IMR-90 (cell line): ENCODE measurements at places on chromosomes 7 and 10. TPM values are rescaled to one million over a fixed set of nuclear protein-coding genes. Genes with fewer than 3 reads are reported as not detected.

The GNAT3 gene
- polyA plus RNA-seq = not detected in 2 replicates

The CUL2 gene
- polyA plus RNA-seq = 14.2 and 18.9 TPM in 2 replicates

The SCD gene
- 56.6 and 65.1 TPM in 2 replicates for polyA plus RNA-seq

DNA sequence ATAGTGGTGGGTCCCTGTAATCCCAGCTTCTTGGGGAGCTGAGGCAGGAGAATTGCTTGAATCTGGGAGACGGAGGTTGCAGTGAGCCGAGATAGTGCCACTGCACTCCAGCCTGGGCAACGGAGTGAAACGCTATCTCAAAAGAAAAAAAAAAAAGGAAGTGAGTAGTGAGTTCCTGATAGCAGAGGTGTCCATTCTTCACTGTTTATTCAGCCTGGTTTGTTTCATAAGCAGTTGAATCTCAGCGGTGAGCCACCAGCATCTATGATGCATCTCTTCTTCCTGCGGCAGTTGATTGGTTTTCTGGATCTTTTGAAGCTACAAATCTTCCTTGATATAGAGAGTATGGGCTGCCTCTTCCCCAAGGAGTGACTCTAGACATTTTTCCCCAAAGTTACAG, 316.1 kb upstream of the MTPN start:
- DNase-seq = no peak

GRCh38 chr7:117032810-117033209, 79.5 kb downstream of the ST7 start:
- no peak for DNase-seq

DNA sequence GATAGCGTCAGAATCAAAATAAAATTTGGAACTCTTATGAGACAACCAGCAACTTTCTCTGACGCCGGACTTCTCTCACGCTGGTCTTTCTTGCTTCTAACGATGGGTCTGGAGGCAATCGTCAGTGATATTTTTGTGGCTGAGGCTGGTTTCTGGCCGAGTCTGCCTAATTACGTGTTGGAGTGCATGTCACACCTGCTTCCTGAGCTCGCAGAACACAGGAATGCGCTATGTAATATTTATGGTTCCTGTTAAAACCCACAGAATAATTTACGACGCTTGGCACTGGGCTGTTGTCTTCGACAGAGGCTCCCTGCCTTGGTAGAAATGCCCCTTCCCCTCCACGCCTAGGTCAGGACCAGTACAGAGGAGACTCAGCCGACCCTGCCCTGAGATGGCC, 64.9 kb downstream of the NPTX2 start:
- DNase-seq = no peak

DNA sequence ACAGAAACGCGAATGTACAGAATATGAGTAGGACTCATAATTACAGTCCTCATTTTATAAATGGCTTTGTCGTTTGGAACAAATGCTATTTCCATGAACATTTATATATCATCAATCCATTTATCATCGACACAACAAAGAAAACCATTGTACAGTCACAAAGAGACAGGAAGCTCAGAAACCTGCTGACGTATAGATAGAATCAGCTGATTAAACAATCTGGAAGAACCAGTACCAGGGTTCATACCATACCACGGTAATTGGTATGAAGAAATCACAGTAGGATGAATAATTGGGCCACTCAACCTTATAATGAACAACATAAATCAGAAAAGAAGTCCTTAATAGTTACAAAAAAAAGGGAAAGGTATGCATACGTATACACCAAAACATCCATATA, 295.0 kb downstream of the PARD3 start:
- DNase-seq = no peak

DNA sequence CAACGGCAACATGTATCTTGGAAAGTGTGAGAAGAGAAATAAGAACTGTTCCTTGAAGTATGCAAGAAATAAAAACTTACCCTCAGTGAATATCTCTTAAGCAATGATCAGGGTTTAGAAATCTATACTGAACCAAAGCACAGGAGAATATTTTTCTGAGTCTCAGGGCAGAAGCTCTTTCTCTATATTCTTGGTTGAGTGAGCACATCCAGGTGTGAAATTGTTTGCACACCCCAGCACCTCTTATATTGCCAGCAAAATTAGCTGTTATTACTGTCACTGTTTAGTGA, 8.4 kb downstream of the DLX6 start:
- DNase-seq = no peak
